ENCODE measurements at places on chromosomes 5 and 9. TPM values are rescaled to one million over a fixed set of nuclear protein-coding genes. Genes with fewer than 3 reads are reported as not detected.

The SPIN1 gene
- total RNA-seq, result 20.8 TPM

The CER1 gene
- not detected for total RNA-seq

The CDO1 gene
- total RNA-seq, result not detected

The ANAPC2 gene
- 62.2 TPM for total RNA-seq

DNA sequence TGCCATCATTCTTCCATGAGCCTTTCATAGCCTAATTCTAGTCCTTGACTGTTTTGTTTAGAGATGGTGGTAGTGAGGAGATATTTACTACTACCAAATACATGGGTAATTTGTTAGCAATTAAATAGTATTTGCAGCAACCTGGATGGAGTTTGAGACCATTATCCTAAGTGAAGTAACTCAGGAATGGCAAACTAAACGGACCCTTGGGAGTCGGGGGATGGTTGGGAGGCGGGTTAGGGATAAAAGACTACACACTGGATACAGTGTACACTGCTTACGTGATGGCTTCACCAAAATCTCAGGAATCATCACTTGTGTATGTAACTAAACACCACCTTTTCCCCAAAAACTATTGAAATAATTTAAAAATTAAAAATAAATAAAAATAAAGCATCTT, 809.2 kb upstream of the ZNF608 start:
- DNase-seq, result no peak

GRCh38 chr9:127199001-127199791, 65.4 kb upstream of the GARNL3 start:
- peak; percentile 71 for DNase-seq

DNA sequence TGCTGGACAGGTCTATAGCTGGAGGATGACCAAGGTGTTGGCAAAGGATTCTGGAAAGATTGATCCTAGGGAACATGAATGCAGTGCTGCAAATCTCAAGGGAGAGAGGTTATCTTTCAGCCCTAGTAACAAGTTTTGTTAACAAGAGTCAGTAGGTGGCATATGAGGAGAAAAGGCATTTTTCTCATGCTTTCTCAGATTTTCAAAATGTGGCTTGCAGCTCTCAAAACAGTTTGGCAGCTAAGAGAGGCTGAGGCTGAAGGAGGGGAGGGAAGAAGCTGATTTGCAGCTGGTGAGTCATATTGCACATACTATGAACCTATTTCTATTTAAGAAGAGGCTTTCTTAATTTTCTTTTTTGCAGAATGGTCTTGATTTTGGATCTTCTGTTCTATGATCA, 64.3 kb upstream of the PCA3 start:
- no peak for DNase-seq

GRCh38 chr5:132454361-132454760, 36.2 kb downstream of the IRF1 start:
- no peak for DNase-seq

- DNase-seq, result no peak
Observed at GRCh38 chr9:136107155-136107952, 11.3 kb downstream of the TMEM250 start.

DNA sequence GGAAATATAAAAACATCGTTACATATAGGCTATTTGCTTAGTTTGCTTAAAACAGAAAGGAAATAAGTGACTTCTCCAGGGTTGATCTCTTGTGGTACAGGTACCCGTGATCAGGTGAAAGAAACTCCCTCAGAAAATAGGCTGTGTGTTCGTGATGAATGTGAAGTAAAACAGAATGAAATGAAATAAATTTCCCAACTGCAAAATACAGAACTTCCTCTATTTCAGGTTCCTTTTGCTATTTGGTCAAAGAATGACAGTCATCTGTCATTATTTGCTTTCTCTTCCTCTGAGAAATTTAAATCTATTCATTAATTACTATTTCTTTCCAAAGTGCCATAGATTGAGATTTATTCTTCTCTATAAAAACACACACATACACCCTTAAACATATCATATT, 408.1 kb downstream of the FAM170A start:
- no peak for DNase-seq

DNA sequence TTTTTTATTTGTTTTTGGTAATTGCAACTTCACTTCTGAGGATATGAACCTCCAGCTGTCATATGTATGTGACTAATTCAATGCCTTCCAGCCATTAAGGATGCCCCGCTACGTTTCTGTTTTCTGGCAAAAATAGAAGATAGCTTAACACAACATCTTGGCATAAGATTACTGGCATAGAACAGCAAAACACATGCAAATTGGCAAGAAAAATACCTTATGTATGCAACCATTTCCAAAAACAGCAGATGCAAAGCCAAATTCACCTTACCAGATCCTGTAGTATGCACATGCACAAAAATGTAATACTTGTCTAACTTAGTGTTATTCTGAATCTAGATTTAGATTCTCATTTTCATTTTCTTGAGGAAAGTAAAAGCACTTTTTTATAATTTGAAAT, 461.1 kb upstream of the CYLC2 start:
- no peak for DNase-seq

GRCh38 chr5:110476164-110476563, 250.3 kb downstream of the TMEM232 start:
- no peak for DNase-seq

- no peak for DNase-seq
Observed at GRCh38 chr9:9498846-9499245, 1114.0 kb downstream of the PTPRD start.

- DNase-seq, result no peak
Observed at GRCh38 chr9:129826344-129826743, 2.4 kb upstream of the TOR1A start.

DNA sequence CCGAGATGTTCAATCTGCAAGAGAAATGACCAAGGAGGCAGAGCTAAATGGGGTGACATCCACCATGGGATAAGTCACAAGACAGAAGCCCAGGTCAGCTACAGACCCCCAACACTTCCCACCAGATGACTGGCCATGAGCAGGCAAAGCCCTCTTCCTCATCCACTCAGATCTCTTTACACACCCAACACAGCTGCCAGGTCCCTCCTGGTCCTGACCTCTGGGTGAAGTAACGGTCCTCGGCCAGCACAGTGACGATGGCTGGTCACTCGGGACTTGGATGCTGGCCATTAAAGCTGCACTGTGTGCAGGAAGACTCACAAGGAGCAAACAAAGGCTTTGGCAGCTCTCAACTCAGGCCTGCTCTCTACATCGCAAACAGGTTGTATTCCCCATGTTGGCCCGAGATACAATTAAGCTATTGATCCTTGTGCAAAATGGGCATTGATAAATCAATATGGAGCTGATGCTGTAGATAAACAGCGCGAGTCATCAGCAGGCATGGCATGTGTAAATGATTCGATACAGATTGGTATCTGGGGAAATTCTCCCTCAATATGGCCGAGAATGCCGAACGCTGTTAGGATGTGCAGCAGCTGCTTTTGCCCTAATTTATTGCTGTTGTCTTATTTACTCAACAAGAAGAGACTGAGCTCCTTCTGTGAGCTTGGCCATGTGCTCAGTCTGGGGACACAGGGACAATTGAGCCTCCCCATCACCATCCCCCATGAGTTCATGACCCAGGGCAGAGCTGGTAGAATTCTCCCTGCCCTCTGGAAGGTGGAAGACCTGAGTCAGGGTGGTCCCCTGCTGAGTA, 98.7 kb downstream of the C5orf15 start:
- no peak for DNase-seq

DNA sequence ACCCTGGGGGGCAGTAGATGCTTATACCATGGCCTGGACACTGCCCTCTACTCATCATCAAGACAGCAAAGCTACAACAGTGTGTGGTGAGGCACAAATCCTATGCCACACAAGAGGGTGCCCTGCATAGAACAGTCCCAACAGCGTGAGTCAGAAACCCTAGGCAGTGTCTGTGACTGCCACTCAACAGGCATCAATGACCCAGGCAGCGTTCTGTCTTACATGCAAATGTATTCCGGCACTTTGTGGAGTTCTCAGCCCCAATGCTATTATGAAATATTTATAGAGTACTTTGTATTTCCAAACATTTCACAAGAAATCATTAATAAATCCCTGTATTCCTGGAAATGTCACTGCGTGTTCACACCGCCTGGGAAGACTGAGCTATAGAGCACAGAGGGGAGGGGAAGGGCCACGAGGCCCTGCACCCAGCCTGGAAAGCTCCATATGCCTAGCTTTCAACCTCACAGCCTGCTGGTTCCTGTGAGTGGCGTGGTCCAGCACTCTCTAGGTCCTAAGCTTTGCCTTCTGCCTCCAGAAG, 77.7 kb downstream of the NIPSNAP3B start:
- no peak for DNase-seq

GRCh38 chr9:130421802-130422276, 22.9 kb upstream of the ASS1 start:
- no peak for DNase-seq
